Vagina (tissue), 2 donors: ENCODE measurements at places on chromosomes 7 and 10. TPM values are rescaled to one million over a fixed set of nuclear protein-coding genes. Genes with fewer than 3 reads are reported as not detected.
A peak's percentile ranks its signal among the peaks of the same experiment; 100 is the strongest.

Gene C7orf57
- not detected for total RNA-seq

Gene ARL4A
- total RNA-seq = 58.2 TPM

Gene ZPBP
- not detected for total RNA-seq

Gene SPDYE11
- not detected for total RNA-seq

Gene ZNF789
- total RNA-seq = 14.5 TPM

Gene POLR2J
- total RNA-seq = 20.1 TPM

Gene LAMB1
- 152 TPM for total RNA-seq

GRCh38 chr7:27678617-27679260, 16.1 kb upstream of the HIBADH start:
- H3K4me3 ChIP-seq = no peak overlapping the region
- H3K27me3 ChIP-seq = no peaks in the 10 kb centered on the region
- H3K27ac ChIP-seq = peak overlapping the region; percentile 87
- H3K4me1 ChIP-seq = peaks cover 18% of the 10 kb centered on the region
- H3K36me3 ChIP-seq = no peaks in the 10 kb centered on the region

DNA sequence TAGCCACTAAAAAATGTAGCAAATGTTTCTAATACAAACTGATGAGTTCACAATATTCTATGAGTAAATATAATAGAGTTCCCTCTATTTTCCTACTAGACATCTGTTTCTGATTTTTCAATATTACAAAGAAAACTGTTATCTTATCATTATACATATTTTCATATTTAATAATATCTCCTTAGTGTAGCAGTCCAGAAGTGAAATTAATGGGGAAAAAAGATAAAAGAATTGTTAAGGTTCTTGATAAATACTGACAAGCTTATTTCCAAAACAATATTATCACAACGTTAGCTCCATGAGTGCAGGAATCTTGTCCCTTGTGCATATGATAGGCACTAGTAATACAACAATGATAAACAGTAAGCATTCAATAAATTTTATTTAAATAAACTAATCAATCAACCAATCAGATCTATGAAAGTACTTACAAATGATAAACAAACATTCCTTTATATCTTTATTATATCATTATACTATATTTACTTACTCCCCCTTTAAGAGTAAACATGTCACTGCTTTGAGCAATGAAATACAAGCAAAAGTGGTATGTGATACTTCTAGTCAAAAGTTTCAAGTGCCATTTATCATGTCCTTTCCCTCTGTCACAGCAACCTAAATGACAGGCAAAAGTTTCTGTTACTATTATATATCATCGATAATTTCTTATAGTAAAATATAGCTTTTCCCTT, 103.1 kb downstream of the IMMP2L start:
- H3K27ac ChIP-seq = no peak overlapping the region
- no peak for DNase-seq
- H3K36me3 ChIP-seq = no peaks in the 10 kb centered on the region
- no peaks in the 10 kb centered on the region for H3K4me1 ChIP-seq
- H3K4me3 ChIP-seq = no peak overlapping the region
- no peaks in the 10 kb centered on the region for H3K27me3 ChIP-seq

- H3K27me3 ChIP-seq = no peaks in the 10 kb centered on the region
- no peaks in the 10 kb centered on the region for H3K4me1 ChIP-seq
- H3K27ac ChIP-seq = no peak overlapping the region
- no peaks in the 10 kb centered on the region for H3K36me3 ChIP-seq
- no peak overlapping the region for H3K4me3 ChIP-seq
These were observed 20.3 kb upstream of the HGF start for GRCh38 chr7:81790120-81790500.

DNA sequence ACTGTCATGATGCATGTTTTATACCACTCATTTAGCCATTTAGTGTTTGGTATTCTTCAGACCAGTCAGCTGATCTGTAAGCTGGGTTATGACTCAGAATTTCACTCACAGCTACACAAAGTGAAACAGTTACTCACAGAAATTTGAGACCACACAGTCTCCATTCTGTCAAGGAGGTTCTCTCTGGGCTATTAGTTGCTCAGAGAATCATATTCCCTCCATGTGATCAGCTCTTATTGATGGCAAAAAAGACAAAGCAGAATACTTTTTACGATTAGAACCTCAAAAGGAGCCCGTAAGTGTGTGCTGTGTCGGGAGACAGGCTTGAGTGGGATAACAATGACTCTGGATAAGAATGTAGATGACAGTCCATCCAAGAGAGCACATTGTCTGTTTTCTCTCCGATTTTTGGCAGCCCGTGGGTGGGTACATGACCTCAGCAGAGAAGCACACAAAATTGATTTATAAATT, 277.6 kb upstream of the SORCS1 start:
- no peak for DNase-seq
- H3K36me3 ChIP-seq = no peaks in the 10 kb centered on the region
- no peak overlapping the region for H3K27ac ChIP-seq

GRCh38 chr10:127145173-127145572, 51.2 kb downstream of the INSYN2A start:
- peaks cover 6% of the 10 kb centered on the region for H3K36me3 ChIP-seq
- H3K4me3 ChIP-seq = no peak overlapping the region
- no peaks in the 10 kb centered on the region for H3K4me1 ChIP-seq
- no peaks in the 10 kb centered on the region for H3K27me3 ChIP-seq

- no peaks in the 10 kb centered on the region for H3K27me3 ChIP-seq
- no peaks in the 10 kb centered on the region for H3K4me1 ChIP-seq
- H3K4me3 ChIP-seq = no peak overlapping the region
- H3K36me3 ChIP-seq = no peaks in the 10 kb centered on the region
- H3K27ac ChIP-seq = no peak overlapping the region
These were observed 24.7 kb upstream of the PIK3CG start for GRCh38 chr7:106840342-106840741.

DNA sequence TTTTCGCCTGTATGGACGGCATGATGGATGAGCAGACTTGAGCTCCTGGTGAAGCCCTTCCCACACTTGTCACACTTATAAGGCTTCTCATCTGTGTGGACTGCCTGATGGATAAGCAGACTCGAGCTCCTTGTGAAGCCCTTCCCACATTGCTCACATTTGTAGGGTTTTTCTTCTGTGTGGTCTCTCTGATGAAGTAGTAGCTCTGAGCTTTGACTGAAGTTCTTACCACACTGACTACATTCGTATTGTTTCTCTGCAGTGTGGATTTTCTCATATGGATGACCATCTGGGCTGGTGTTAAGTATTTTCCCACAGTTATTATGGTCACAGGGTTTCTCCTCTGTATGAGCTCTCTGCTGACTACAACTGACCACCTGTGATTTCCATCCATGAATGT, 17.2 kb downstream of the ZNF239 start:
- no peaks in the 10 kb centered on the region for H3K27me3 ChIP-seq
- H3K4me3 ChIP-seq = no peak overlapping the region
- H3K4me1 ChIP-seq = no peaks in the 10 kb centered on the region
- peaks cover 35% of the 10 kb centered on the region for H3K36me3 ChIP-seq

DNA sequence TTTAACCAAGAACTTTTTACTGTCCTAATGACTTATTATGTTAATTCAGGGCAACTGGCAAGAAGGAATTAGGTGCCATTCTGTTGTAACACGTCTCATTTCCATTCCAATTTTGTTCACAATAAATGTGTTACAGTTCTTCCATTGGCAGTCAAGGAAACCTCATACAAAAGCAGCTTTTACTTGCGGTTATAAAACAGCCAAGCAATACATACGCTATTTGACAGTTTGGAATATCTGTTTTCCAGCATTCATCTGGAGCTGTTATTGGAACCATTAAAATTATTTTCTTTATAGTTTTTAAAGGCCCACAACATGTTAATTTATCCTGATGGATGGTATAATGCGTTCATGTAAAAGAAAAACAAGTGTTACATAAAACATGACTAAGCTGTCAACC, 33.3 kb downstream of the MTERF1 start:
- H3K4me1 ChIP-seq = no peaks in the 10 kb centered on the region
- no peaks in the 10 kb centered on the region for H3K36me3 ChIP-seq
- no peak for DNase-seq
- no peaks in the 10 kb centered on the region for H3K27me3 ChIP-seq
- H3K4me3 ChIP-seq = no peak overlapping the region
- H3K27ac ChIP-seq = no peak overlapping the region

DNA sequence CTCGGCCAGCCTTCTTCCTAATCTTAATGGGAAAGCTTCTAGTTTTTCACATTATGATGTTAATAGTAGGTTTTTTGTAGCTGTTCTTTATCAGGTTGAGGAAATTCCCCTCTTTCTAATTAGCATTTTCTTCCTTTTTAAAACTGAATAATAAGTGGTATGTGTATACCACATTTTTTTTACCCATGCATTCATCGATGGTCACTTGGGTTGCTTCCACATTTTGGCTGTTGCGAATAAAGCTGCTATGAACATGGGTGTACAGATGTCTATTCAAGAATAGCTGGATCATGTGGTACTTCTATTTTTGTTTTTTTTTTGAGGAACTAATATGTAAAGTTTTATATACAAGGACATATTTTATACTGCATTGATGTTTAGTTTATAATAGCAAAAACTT, 44.3 kb downstream of the NRF1 start:
- no peak overlapping the region for H3K27ac ChIP-seq
- H3K27me3 ChIP-seq = no peaks in the 10 kb centered on the region
- no peak overlapping the region for H3K4me3 ChIP-seq
- H3K36me3 ChIP-seq = no peaks in the 10 kb centered on the region

DNA sequence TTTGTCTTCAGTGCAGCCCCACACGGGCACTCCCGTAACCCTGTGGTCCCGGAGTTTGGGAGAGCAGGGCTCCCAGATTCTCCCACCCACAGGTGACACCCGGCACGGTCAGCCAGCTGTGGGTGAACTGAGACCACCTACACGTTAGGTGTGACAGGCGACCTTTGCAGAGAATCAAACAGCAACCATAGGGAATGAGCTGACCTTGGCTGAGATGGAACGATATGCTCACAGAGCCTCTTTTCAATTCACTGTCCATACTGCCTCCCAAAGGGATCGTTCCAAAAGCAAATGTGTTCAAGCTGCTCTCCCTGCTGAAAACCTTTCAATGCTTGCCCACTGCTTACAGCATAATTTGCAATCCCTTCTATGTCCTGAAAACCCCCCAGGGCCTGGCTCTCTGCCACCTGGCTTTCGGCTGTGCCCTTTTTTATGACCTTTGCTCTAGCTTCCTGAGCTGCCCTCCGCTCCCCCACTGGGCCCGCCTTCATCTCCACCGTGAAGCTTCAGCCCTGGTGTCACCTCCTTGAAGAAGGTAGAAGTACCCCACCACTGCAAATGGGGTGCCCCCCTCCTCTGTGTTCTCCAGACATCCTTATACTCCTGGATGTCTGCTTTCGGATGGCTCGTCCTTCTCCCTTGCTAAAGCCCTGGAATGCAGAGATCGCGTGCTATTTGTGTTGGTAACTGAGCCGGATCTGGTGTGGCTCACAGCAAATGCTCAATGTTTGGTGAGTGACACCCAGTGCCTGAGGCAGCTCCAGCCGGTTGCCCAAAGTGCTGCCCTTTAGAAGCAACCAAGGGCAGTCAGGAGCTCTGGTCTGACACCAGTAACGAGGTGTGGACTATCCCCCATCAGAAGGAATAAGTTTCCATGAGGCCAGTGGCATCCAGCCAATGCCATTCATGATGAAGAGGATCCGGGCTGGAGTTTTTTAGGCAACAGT, 90.4 kb downstream of the KIAA1549 start:
- H3K4me3 ChIP-seq = no peak overlapping the region
- no peaks in the 10 kb centered on the region for H3K36me3 ChIP-seq
- H3K4me1 ChIP-seq = no peaks in the 10 kb centered on the region
- DNase-seq = no peak
- H3K27me3 ChIP-seq = no peaks in the 10 kb centered on the region
- peak overlapping the region; percentile 14 for H3K27ac ChIP-seq

DNA sequence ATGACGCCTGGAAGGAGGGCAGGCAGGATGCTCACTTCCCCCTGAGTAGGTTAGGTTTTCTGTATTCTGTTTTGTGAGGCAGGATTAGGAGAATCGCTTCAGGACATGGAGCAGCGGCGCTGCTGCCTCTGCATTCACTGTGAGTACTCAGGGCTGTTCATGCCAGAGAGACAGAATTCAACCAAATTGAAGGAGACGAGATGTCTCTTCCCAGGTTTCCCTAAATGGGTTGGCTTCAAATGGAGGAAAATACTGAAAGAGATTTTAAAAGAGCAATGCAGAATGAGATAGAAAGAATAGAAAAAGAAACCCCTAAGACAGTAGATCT, 21.9 kb upstream of the CNPY1 start:
- DNase-seq = no peak
- no peaks in the 10 kb centered on the region for H3K36me3 ChIP-seq
- H3K4me1 ChIP-seq = no peaks in the 10 kb centered on the region
- H3K27ac ChIP-seq = no peak overlapping the region
- H3K27me3 ChIP-seq = no peaks in the 10 kb centered on the region

DNA sequence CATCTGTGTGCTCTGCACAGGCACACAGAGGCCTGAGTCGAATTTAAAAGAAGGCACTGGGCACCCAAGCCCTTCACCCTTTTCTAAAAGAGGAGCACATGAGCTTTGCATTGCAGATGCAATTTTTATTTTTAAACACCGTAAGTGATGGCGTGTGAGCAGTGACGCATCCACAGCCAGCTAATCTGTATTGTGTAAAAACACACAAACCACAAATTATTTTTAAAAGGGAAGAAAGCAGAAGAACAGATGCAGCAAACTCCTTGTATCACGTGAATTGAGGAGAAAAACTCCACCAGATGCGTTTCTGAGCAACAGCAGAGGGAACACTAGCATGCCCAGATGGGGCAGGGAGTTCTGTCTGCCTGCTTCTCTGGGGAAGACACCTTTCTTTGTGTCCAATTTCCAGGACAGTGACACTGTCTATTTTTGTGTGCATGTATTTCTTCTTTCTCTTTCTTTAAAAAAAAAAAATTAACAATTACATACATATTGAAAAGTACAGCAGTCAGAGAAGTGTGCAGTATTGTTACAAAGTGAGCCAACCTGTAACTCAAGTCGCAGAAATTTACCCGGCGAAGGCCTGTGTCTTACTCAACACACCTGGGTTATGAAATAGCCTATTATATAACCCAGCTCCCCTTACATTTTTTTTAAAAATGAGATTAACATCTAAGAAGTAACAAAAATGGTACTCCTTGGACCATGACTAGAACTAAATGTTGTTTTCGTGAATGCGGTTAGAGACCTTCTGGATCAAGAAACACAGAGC, 39.2 kb downstream of the EEPD1 start:
- H3K4me3 ChIP-seq = peak overlapping the region; percentile 20
- no peaks in the 10 kb centered on the region for H3K27me3 ChIP-seq
- peak overlapping the region; percentile 74 for H3K27ac ChIP-seq
- no peaks in the 10 kb centered on the region for H3K36me3 ChIP-seq

DNA sequence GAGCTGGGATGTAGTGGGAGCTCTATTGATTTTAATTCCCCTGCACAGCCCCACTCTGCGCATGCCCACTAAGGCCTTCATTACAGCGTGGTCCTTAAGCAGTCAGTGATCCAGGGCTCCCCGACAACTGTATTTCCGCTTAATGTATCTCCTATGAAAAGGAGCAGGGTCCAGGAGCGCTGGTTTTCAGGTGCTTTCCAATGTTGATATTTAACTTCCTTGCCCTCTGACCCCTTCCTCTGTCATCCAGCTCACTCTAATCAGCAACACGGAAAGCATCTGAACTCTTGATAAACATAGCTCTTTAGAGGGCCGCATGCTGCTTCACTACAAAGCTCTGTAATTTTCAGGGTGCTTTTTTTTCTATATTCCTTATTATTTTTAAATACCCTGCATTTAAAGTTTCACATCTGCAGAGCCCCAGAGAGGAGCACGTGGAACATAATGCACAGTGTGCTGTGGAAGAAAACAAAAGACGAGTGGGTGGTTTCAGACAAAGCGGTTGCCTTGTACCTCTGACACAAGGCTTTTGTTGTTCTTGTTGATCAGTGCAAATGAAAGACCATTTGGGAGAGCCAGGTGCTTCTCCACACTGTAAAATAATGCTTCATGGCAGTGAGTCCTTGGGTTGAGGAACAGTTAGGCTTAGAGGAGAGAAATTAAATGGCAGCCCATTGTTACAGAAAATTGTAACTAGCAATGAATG, 465.9 kb upstream of the CELF2 start:
- no peaks in the 10 kb centered on the region for H3K36me3 ChIP-seq
- no peaks in the 10 kb centered on the region for H3K4me1 ChIP-seq
- H3K27ac ChIP-seq = no peak overlapping the region
